ENCODE measurements at places on chromosomes 4 and X.

- DNase-seq = no peak
These were observed 1715.1 kb downstream of the PCDH7 start for GRCh38 chr4:32435308-32435707.

DNA sequence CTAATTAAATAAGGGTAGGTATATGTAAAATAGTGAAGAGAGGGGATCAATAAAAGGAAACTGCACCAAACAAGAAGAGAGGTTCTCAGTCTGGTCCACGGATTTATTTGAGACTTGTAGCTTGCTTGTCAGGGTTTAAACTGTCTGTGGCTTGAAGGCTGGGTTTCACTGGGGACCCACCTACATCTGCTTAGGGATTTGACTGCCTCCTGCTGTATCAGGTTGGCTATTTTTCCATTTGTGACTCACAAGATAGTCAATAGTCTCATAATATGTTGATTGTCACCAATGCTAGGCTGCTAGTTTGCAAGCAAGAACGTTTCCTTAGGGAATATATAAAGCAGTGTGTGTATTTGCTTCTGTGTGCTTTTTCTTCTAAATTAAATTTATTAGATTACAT lies 1950.7 kb upstream of the IGFBP7 start:
- DNase-seq = no peak

- no peak for DNase-seq
These were observed 15.3 kb downstream of the HOPX start for GRCh38 chr4:56665781-56666180.

DNA sequence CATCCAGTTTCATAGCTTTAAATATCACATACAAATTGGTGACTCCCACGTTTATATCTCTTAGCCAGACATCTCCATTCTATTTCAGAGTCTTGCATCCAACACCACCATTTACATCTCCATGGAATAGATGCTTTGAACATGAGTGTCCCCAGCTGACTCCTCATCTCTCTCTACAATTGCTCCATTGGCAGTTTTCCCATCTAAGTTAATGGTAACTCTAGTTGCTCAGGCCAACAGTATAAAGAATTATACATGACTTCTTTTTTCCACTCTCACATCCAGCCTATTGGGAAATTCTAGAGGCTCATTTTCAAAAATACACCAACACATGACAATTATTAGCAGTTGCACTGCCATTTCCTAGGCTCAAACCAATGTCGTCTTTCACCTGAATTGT lies 388.2 kb downstream of the STIM2 start:
- DNase-seq = no peak

- no peak for DNase-seq
These were observed 6.2 kb upstream of the STK32B start for GRCh38 chr4:5045097-5045496.

- no peak for DNase-seq
These were observed 10.8 kb downstream of the GABRA2 start for GRCh38 chr4:46379101-46379500.

DNA sequence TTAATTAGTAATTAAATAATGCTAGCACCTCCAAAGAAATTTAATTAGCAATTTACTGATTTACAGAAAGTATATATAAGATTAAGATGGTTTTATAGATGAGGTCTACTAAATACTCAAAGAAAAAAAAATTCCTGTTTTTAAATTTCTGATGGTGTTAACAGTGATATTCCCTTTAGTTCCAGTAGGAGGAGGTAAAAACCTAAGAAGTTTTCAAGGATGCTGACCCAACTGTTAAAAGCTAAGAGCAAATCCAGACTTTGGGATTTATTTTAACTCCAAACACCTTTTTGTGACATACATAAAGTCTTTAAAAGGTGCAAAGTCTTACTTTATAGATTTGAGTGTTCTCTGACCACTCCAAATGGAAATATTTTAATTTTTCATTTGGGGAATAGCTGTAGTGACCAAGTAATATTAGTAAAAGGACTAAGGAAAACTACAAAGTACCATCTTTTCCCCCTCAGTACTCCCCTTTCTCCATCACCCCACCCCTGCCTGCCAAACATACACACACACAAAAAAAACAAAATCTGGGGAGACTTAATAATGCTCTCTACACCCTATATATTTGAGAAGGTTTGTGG lies 34.2 kb upstream of the CSN1S1 start:
- no peak for DNase-seq

Data from AG04449 (cell line).